Pancreas (tissue), 10 donors: ENCODE measurements at places on chromosomes 13 and 19. TPM values are rescaled to one million over a fixed set of nuclear protein-coding genes. Genes with fewer than 3 reads are reported as not detected.

Gene UNC13A
- total RNA-seq: 0.98 TPM

Gene KANK3
- total RNA-seq: 2.1 TPM

Gene SYCN
- 1,491 TPM for total RNA-seq

Gene ZNF468
- total RNA-seq: 7.4 TPM

Gene DCT
- 0.20 TPM for total RNA-seq

Gene ADGRE3
- 0.83 TPM for total RNA-seq

Gene TEX29
- not detected for total RNA-seq

DNA sequence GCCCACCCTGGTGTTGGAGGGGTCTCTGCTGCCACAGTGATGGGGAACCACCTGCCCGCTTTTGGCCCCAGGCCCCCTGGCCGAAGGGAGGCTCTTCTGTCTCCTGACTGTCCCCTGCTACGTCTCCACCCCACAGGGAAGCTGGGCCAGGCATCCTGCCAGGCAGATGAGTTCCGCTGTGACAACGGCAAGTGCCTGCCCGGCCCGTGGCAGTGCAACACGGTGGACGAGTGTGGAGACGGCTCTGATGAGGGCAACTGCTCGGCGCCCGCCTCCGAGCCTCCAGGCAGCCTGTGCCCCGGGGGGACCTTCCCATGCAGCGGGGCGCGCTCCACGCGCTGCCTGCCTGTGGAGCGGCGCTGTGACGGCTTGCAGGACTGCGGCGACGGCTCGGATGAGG lies 11.0 kb downstream of the LRP3 start:
- no peak overlapping the region for H3K4me3 ChIP-seq
- H3K4me1 ChIP-seq: no peaks in the 10 kb centered on the region
- no peaks in the 10 kb centered on the region for H3K27me3 ChIP-seq
- H3K27ac ChIP-seq: no peak overlapping the region
- peak; percentile 57 for DNase-seq
- H3K36me3 ChIP-seq: no peaks in the 10 kb centered on the region

- H3K4me1 ChIP-seq: no peaks in the 10 kb centered on the region
- no peak overlapping the region for H3K4me3 ChIP-seq
- no peak for DNase-seq
- no peak overlapping the region for H3K27ac ChIP-seq
- H3K36me3 ChIP-seq: no peaks in the 10 kb centered on the region
Measured at GRCh38 chr13:21901811-21902708, 231.2 kb downstream of the FGF9 start.

DNA sequence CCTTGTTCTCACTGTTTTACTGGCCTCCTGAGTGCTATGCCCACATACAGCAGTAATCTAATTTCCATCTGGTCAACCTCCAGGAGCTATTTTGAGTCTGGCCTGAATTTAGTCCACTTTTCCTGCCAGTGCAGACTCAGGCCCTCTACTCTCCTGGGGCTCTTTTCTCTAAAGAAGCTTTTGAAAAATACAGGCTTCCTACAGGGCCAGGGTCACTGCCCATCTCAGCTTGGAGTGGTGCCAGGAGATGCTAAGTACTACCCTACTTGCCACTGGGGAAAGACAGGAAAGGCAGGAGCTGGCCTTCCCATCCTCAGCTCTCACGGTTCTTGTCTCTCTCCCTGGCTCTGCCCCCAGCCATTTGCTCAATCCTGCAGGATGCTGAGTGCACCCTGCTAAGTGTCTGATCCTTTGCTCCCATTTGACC lies 101.7 kb upstream of the SERP2 start:
- H3K36me3 ChIP-seq: no peaks in the 10 kb centered on the region
- H3K4me1 ChIP-seq: no peaks in the 10 kb centered on the region
- no peak for DNase-seq
- H3K4me3 ChIP-seq: no peak overlapping the region
- H3K27ac ChIP-seq: no peak overlapping the region
- no peaks in the 10 kb centered on the region for H3K27me3 ChIP-seq

DNA sequence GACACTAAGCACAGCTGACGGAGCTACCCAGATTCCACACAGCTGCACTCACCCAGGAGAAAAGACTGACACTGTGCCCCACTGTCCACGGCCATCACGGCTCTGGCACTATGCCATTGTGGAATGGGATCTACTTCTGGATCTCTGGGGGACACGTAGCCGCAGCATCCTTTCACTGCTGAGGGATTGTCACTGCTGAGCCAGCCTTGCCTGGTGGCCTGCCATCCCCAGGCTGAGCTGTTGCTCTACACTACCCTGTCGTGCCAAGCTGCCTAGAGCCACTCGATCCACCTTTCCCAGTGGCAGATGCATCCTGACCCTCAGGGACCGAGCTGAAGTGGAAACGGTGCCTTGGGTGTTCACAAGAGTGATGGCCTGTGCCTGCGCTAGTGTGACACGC lies 5.0 kb upstream of the LILRB5 start:
- H3K36me3 ChIP-seq: no peaks in the 10 kb centered on the region
- no peaks in the 10 kb centered on the region for H3K27me3 ChIP-seq
- no peak overlapping the region for H3K4me3 ChIP-seq
- no peak overlapping the region for H3K27ac ChIP-seq

GRCh38 chr13:41365631-41366030 lies 54.6 kb downstream of the NAA16 start:
- H3K4me1 ChIP-seq: no peaks in the 10 kb centered on the region
- no peaks in the 10 kb centered on the region for H3K27me3 ChIP-seq
- H3K4me3 ChIP-seq: no peak overlapping the region
- peaks cover 5% of the 10 kb centered on the region for H3K36me3 ChIP-seq
- H3K27ac ChIP-seq: no peak overlapping the region

- no peaks in the 10 kb centered on the region for H3K4me1 ChIP-seq
- no peaks in the 10 kb centered on the region for H3K36me3 ChIP-seq
- H3K4me3 ChIP-seq: no peak overlapping the region
- no peak overlapping the region for H3K27ac ChIP-seq
- DNase-seq: no peak
- H3K27me3 ChIP-seq: no peaks in the 10 kb centered on the region
Measured at GRCh38 chr19:35081201-35081600, 34.4 kb upstream of the FXYD3 start.

DNA sequence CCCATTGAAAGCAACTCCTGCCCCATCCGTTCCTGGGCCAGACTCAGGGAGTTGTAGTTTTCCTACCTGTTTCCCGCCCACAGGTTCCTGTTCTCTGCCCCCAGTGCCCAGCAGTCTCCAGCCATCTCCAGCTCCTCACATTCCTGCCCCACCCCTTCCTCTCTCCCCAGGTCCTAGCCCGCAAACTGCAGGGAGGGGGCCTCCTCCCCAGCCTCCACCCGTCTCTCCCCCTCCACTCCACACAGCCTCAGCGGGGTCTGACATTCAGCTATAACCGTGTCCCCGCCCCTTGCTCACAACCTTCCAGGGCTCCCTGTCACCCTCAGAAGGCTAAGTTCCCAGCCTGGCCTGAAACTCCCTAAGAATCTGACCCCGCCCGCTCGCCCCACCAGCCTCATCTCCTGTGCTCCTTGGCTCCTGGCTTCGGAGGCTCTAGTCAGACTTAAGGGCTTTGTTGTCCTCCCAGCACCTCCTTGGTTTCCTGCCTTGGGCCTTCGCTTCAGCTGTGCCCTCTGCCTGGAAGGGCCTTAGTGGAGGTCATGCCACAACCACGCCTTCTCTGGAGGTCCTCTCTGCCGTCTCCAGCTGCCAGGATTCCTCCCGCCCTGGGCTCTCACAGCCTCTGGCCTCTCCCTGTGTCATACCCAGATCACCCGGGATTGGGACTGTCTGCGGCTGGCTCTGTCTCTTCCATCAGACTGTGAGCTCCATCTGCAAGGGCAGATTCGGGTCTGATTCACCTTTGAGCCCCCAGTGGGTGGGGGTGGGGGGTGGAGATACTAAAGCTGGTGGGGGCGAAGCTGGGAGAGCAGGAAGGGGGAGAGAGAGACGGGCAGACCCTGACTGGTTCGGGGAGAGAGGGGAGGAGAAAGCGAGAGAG lies 5.1 kb upstream of the SPACA6 start:
- DNase-seq: peak; percentile 25
- H3K4me3 ChIP-seq: peak overlapping the region; percentile 49
- H3K27ac ChIP-seq: peak overlapping the region; percentile 89
- no peaks in the 10 kb centered on the region for H3K36me3 ChIP-seq
- H3K27me3 ChIP-seq: no peaks in the 10 kb centered on the region

- H3K36me3 ChIP-seq: no peaks in the 10 kb centered on the region
- H3K27me3 ChIP-seq: no peaks in the 10 kb centered on the region
- no peak overlapping the region for H3K27ac ChIP-seq
- H3K4me1 ChIP-seq: no peaks in the 10 kb centered on the region
- DNase-seq: no peak
Measured at GRCh38 chr13:103931331-103931845, 865.2 kb upstream of the SLC10A2 start.

- H3K36me3 ChIP-seq: no peaks in the 10 kb centered on the region
- DNase-seq: no peak
- no peak overlapping the region for H3K4me3 ChIP-seq
- H3K27me3 ChIP-seq: no peaks in the 10 kb centered on the region
- no peak overlapping the region for H3K27ac ChIP-seq
Measured at GRCh38 chr19:9917321-9917720, 19.0 kb downstream of the OLFM2 start.

DNA sequence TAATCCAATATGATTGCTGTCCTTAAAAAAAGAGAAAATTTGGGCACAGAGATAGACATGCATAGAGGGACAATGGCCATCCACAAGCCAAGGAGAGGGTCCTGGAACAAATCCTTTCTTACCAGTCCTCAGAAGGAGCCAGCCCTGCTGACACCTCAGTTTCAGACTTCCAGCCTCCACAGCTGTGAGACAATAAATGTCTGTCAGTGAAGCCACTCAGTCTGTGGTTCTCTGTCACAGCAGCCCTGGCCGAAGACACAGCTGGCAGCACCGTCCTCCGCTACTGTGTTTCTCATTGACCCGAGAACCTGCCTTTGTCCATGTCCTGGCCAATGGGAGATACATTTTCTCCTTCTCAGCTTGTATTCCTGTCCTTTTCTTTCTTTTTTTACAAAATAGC lies 207.9 kb downstream of the TM9SF2 start:
- no peak overlapping the region for H3K27ac ChIP-seq
- H3K27me3 ChIP-seq: no peaks in the 10 kb centered on the region
- no peak overlapping the region for H3K4me3 ChIP-seq
- no peak for DNase-seq
- H3K36me3 ChIP-seq: no peaks in the 10 kb centered on the region
- no peaks in the 10 kb centered on the region for H3K4me1 ChIP-seq

- no peak overlapping the region for H3K27ac ChIP-seq
- H3K27me3 ChIP-seq: no peaks in the 10 kb centered on the region
- H3K4me1 ChIP-seq: no peaks in the 10 kb centered on the region
- no peak overlapping the region for H3K4me3 ChIP-seq
- no peaks in the 10 kb centered on the region for H3K36me3 ChIP-seq
Measured at GRCh38 chr13:36261976-36262375, 35.6 kb downstream of the CCDC169 start.

GRCh38 chr13:114005206-114005724 lies 31.4 kb upstream of the C13orf46 start:
- H3K4me1 ChIP-seq: no peaks in the 10 kb centered on the region
- DNase-seq: no peak
- H3K4me3 ChIP-seq: no peak overlapping the region
- no peak overlapping the region for H3K27ac ChIP-seq
- H3K27me3 ChIP-seq: no peaks in the 10 kb centered on the region
- no peaks in the 10 kb centered on the region for H3K36me3 ChIP-seq

- H3K27me3 ChIP-seq: no peaks in the 10 kb centered on the region
- no peaks in the 10 kb centered on the region for H3K36me3 ChIP-seq
- no peak for DNase-seq
- H3K4me1 ChIP-seq: no peaks in the 10 kb centered on the region
Measured at GRCh38 chr19:57308514-57308913, 11.8 kb upstream of the ZNF543 start.

DNA sequence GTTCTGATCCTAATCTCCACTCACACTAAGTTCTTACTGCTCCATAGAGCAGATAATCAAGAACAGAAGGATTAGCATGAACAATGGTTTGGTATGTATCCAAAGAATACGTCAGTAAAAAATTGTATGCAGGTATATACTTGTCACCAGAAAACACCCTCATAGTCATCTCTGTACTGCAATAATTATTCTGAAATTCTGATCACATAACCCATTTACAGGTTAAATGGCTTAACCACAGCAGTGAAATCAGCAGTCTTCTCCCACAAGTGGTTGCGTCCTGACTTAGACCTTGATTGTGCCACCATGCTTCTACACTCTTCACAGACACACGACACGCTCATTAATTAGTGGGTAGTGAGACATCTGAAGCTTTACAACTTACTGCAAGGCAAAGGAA lies 50.9 kb downstream of the LNX2 start:
- H3K4me3 ChIP-seq: no peak overlapping the region
- H3K36me3 ChIP-seq: peaks cover 39% of the 10 kb centered on the region
- H3K27me3 ChIP-seq: no peaks in the 10 kb centered on the region
- peaks cover 6% of the 10 kb centered on the region for H3K4me1 ChIP-seq
- no peak for DNase-seq

DNA sequence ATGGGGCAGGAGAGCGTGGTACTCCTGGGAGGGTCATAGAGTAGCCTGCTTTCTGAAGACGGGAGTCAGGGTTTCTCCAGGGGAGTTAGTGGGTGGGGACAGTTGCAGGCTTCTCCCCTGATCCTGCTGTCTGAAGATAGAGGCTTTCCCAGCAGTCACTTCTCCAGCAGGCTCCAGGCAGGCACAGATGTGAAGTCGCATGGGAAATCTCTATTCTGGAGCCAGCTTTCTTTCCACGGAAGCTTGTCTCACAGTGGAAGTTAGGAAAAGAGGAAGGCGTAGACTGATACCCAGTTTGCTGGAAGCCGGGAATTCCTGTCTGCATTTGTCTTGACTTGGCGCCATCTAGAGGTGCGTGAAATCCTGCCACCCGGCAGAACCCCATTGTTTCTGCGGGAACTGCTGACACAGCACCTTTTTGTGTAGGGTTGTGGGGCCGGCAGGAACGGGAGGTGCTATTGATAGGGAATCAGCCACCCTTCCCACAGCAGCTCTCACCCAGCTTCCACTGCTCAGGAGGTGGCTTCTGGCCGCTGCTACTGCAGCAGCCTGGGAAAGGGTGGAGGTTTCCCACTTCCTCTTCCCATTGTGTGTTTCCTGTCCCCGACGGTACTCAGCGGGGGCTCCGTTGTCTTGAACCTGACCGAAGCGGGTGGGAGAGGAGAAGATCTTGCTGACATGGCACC lies 28.5 kb upstream of the NPAS1 start:
- no peak overlapping the region for H3K27ac ChIP-seq
- peak; percentile 75 for DNase-seq
- H3K4me3 ChIP-seq: no peak overlapping the region
- H3K4me1 ChIP-seq: peaks cover 6% of the 10 kb centered on the region
- H3K27me3 ChIP-seq: no peaks in the 10 kb centered on the region

GRCh38 chr19:56271151-56271550 lies 1.4 kb upstream of the EDDM13 start:
- H3K4me1 ChIP-seq: no peaks in the 10 kb centered on the region
- no peak overlapping the region for H3K4me3 ChIP-seq
- H3K36me3 ChIP-seq: no peaks in the 10 kb centered on the region
- no peaks in the 10 kb centered on the region for H3K27me3 ChIP-seq
- no peak overlapping the region for H3K27ac ChIP-seq

- no peaks in the 10 kb centered on the region for H3K4me1 ChIP-seq
- DNase-seq: no peak
- H3K27ac ChIP-seq: no peak overlapping the region
- no peak overlapping the region for H3K4me3 ChIP-seq
- H3K27me3 ChIP-seq: no peaks in the 10 kb centered on the region
- H3K36me3 ChIP-seq: no peaks in the 10 kb centered on the region
Measured at GRCh38 chr19:41758846-41759245, 3.5 kb downstream of the CEACAM6 start.
